ENCODE measurements at places on chromosomes 4 and X. TPM values are rescaled to one million over a fixed set of nuclear protein-coding genes. Genes with fewer than 3 reads are reported as not detected.

The FABP2 gene
- total RNA-seq, result not detected

The SLC6A8 gene
- 2.2 TPM for total RNA-seq

The STS gene
- 0.85 TPM for total RNA-seq

The LIMCH1 gene
- 0.30 TPM for total RNA-seq

The GC gene
- 1.4 TPM for total RNA-seq

The LRRC66 gene
- total RNA-seq, result 0.47 TPM

The NHS gene
- total RNA-seq, result 0.14 TPM

The TLR6 gene
- 3.2 TPM for total RNA-seq

The H2BW2 gene
- total RNA-seq, result not detected

The PCYT1B gene
- total RNA-seq, result not detected

The SMR3A gene
- total RNA-seq, result not detected

The KLF3 gene
- total RNA-seq, result 127 TPM

DNA sequence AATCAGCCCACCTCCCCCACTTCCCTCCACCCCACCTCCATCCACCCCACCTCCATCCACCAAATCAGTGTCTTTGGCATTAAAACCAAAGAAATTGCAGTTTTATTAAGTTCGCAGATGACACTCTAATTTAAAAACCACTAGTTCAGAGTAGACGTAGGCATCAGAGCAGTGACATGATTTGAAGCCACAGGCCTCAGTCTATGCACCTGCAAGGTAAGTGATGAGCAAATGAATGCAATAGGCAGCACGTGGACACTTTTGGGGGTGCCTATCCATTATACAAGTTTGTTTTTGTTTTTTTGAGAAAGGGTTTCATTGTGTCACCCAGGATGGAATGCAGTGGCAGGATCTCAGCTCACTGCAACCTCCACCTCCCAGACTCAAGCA, 88.0 kb upstream of the TRIM2 start:
- no peaks in the 10 kb centered on the region for H3K27me3 ChIP-seq
- no peak overlapping the region for H3K4me3 ChIP-seq
- H3K36me3 ChIP-seq, result no peaks in the 10 kb centered on the region
- peak overlapping the region; percentile 88 for H3K27ac ChIP-seq
- DNase-seq, result no peak

DNA sequence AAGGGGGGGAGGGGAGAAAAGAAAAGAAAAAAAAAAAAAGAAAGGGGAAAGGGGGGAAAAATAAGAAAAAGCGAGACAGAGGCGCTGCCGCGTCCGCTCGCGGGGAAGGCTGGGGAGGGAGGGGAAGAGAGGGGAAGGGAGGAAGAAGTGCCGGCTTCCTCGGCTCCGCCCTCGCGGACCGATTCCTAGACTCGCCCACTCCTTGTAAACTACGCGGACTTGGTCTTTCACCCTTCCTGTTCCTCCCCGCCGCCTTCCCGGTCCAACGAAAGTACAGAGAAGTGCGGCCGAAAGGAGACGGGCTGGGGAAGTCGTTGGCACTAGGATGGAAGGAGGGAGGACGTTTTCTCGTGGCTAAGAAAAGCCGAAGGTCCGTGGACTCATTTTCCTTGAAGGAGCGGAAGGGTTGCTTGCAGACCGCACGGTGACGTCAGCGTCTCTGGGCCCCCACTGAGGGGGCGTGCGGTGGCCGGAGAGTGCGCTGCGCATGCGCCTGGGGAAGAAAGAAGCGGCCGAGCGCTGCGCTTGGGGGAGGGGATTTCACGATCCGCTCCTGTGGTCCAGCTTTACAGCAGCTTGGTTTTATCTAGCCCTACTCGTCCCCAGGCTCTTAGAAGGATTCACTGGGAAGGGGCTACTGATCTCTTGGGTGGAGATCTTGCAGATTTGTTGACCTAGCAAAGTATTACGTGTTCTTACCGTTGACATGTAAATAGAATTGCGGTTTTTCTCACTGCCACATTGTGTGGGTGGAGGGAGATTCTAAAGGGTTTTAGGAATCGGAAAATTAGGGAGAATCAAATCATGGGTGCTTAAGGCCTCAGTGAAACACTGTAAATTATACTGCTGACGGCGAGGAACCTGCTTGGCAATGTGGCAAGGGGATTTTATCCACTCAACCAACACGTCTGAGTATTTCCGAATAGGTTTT, at the start of gene CCNI:
CCNI (minus strand) TSS at position 121 of the 931 bp plus-strand sequence. CDS start 9,627 bp downstream, outside the sequence.
- no peaks in the 10 kb centered on the region for H3K27me3 ChIP-seq
- H3K4me3 ChIP-seq, result peak within 1 kb of the TSS; percentile 73
- DNase-seq, result peak; percentile 90
- H3K27ac ChIP-seq, result peak within 1 kb of the TSS; percentile 100

GRCh38 chr4:181559637-181560036, 683.6 kb upstream of the TENM3 start:
- no peak overlapping the region for H3K4me3 ChIP-seq
- no peaks in the 10 kb centered on the region for H3K36me3 ChIP-seq
- no peak for DNase-seq
- H3K27me3 ChIP-seq, result no peaks in the 10 kb centered on the region
- no peak overlapping the region for H3K27ac ChIP-seq
- H3K4me1 ChIP-seq, result no peaks in the 10 kb centered on the region

DNA sequence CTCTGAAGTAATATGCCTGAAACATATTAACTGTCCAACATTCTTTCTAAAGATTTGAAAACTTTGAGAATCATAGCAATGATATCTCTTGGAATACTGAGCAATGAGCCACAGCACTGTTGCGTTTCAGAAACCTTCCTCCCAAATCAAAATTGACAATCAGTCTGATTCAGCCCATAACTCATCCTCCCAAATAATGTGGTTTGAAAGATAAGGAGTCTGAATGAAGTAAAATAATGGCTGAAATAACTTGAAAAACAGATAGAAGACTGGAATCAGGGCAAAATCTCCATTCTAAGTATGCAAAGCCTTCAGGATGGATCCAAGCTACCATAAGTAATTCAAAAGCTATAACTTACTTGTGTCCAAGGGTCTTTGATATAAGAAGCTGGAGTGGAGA, 98.6 kb upstream of the PLS3 start:
- DNase-seq, result no peak
- H3K4me3 ChIP-seq, result no peak overlapping the region
- no peak overlapping the region for H3K27ac ChIP-seq

GRCh38 chrX:114047558-114047957, 536.3 kb upstream of the HTR2C start:
- H3K27me3 ChIP-seq, result no peaks in the 10 kb centered on the region
- H3K27ac ChIP-seq, result no peak overlapping the region
- H3K36me3 ChIP-seq, result no peaks in the 10 kb centered on the region
- no peaks in the 10 kb centered on the region for H3K4me1 ChIP-seq
- no peak for DNase-seq

GRCh38 chr4:56448301-56448700, 12.2 kb downstream of the PAICS start:
- no peak for DNase-seq
- H3K27me3 ChIP-seq, result no peaks in the 10 kb centered on the region
- peaks cover 36% of the 10 kb centered on the region for H3K36me3 ChIP-seq
- H3K4me3 ChIP-seq, result no peak overlapping the region

DNA sequence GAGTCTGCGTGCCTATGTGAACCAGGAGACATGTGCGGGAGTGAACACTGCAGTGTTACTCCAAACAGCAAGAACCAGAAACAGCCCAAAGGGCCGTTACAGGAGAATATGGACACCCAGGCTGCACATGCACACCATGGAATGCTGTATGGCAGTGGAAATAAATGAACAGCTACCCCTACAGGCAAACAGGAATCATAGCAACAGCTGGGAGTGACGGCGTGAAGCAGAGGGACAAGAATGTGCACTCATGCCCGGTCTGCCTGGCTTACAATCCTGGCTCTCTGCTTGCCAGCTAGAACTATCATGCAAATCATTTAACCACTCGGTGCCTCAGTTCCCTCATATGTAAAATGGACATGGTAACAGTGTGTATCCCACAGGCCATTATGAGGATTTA, 16.6 kb downstream of the GPKOW start:
- no peak overlapping the region for H3K4me3 ChIP-seq
- no peaks in the 10 kb centered on the region for H3K27me3 ChIP-seq
- no peak overlapping the region for H3K27ac ChIP-seq
- H3K4me1 ChIP-seq, result no peaks in the 10 kb centered on the region

GRCh38 chr4:106868381-106869035, 167.6 kb downstream of the DKK2 start:
- H3K4me3 ChIP-seq, result no peak overlapping the region
- H3K27ac ChIP-seq, result no peak overlapping the region
- DNase-seq, result no peak

DNA sequence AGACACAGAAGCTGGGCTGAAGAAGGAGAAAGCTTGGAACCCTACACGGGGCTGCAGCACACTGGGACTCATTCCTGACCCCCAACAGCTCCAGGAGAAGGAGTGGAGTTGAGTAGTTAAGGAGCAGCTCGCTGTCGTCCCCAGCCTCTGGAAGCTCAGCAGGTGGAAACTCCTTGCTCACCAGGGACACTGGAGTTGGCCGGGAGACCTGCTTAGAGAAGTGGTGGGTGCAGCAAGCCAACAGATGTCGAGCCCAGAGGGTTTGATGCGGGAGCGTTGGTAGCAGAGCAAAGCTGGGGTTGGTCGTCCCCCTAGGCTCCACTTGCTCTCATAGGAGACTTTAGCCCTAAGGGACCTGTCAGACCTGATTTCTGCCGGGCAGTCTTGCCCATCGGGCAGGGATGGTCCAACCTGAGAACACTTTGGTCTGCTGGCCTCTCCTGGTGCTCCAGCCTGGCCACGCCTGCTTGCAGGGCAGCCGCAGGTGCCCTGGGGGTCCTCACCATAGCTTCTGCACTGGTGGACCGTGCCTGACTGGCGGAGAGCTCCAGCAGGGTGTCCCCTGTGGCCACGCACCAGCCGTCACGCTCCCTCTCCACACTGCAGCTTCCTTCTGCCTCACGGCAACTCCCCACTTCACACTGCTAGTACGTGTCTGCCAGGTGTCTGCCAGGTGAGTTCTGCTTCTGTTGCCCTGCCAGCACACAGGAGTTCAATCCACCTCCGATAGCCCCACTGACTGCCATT, 353.7 kb downstream of the GASK1B start:
- H3K27me3 ChIP-seq, result no peaks in the 10 kb centered on the region
- no peak for DNase-seq

GRCh38 chrX:70046978-70047377, 2.8 kb downstream of the AWAT2 start:
- no peak overlapping the region for H3K4me3 ChIP-seq
- no peaks in the 10 kb centered on the region for H3K36me3 ChIP-seq
- H3K27me3 ChIP-seq, result no peaks in the 10 kb centered on the region
- H3K4me1 ChIP-seq, result no peaks in the 10 kb centered on the region
- H3K27ac ChIP-seq, result no peak overlapping the region

DNA sequence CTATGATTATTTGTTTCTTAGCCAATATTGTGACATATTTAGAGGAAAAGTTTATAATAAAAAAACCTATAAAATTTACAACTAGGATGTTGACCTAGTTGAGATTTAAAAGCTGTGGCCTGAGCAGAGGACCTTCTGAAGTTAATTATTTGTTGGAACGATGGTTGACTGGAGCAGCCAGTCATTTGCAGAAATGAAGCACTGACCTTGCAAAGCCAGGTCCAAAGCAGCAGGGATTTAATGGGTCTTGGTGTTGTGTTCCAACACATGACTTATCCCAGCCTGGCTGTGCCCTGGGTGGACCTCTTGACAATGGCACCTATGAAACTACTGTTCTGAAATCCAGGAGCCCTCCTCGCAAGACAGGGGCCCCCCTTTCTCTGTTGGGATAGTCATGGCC, 235.2 kb downstream of the FRAS1 start:
- no peak overlapping the region for H3K27ac ChIP-seq
- DNase-seq, result no peak
- no peaks in the 10 kb centered on the region for H3K36me3 ChIP-seq
- no peaks in the 10 kb centered on the region for H3K27me3 ChIP-seq
- no peak overlapping the region for H3K4me3 ChIP-seq

DNA sequence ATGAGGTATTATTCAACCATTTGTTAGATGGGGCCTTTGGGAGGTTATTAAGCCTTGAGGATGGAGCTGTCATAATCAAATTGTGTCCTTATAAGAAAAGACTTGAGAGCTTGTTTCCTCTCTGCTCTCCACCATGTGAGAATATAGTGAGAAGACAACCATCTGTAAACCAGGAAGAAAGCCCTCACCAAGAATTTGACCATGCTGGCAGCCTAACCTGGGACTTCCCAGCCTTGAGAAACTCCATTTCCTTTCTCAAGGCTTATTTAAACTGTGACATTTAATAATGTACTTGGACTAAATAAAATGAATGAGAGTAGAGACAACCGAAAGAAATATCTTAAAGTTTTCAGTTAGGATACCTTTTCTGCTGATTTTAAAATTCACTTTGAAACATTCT, 83.7 kb upstream of the GC start:
- no peak for DNase-seq
- no peak overlapping the region for H3K27ac ChIP-seq
- no peaks in the 10 kb centered on the region for H3K36me3 ChIP-seq
- no peak overlapping the region for H3K4me3 ChIP-seq
- no peaks in the 10 kb centered on the region for H3K27me3 ChIP-seq

- H3K36me3 ChIP-seq, result no peaks in the 10 kb centered on the region
- no peak for DNase-seq
- no peak overlapping the region for H3K27ac ChIP-seq
Observed at GRCh38 chrX:55619547-55619946, 3.7 kb upstream of the FOXR2 start.

- peaks cover 32% of the 10 kb centered on the region for H3K4me1 ChIP-seq
- H3K27me3 ChIP-seq, result no peaks in the 10 kb centered on the region
- no peak overlapping the region for H3K4me3 ChIP-seq
- H3K27ac ChIP-seq, result no peak overlapping the region
Observed at GRCh38 chr4:2925931-2926860, 37.0 kb downstream of the NOP14 start.

- no peaks in the 10 kb centered on the region for H3K27me3 ChIP-seq
- H3K27ac ChIP-seq, result peak overlapping the region; percentile 65
- H3K4me1 ChIP-seq, result peaks cover 78% of the 10 kb centered on the region
Observed at GRCh38 chr4:153521478-153521877, 55.3 kb downstream of the TMEM131L start.

- no peak overlapping the region for H3K4me3 ChIP-seq
- no peaks in the 10 kb centered on the region for H3K27me3 ChIP-seq
- no peak overlapping the region for H3K27ac ChIP-seq
- peaks cover 10% of the 10 kb centered on the region for H3K36me3 ChIP-seq
Observed at GRCh38 chrX:2266445-2267349, 234.1 kb downstream of the DHRSX start.

Measured in T-cell (primary cell).